ENCODE measurements at places on chromosomes 5 and 9.

GRCh38 chr9:14661421-14662059 lies 31.7 kb downstream of the ZDHHC21 start:
- no peak for DNase-seq

GRCh38 chr5:13107537-13107936 lies 837.0 kb downstream of the DNAH5 start:
- DNase-seq, result no peak

DNA sequence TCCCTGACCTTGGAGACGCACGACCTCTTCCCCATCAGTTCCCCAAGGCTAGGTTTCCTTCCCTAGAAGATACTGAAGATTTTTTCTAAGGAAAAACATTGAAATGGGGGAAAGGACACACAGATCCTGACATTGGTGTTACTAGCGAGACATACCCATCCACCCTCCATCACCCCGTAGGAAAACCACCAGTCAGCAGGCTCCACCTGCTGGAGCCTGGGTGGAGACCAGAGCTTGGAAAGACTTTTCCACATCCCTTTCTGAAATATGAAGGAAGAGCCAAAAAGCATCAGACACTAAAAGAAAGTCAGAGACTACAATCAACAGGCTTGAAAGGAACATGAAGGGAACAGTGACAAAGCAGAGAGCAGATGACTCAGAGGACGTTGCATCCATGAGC lies 638.0 kb downstream of the IRX1 start:
- no peak for DNase-seq

DNA sequence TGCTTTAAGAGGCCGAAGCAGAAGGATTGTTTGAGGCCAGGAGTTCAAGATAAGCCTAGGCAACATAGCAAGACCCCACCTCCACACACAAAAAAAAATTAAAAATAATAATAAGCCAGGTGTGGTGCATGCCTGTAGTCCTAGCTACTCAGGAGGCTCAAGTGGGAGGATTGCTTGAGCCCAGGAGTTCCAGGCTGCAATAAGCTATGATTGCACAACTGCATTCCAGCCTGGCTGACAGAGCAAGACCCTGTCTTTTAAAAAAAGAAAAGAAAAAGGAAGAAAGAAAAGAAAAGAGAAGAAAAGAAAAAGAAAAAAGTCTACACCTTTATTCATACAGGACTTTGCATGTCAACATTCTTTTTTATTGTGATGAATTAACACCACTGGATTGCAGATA lies 2125.8 kb downstream of the MAT2B start:
- DNase-seq, result no peak

GRCh38 chr5:116216246-116216645 lies 131.4 kb downstream of the COMMD10 start:
- DNase-seq, result no peak

GRCh38 chr9:105038051-105038450 lies 110.1 kb upstream of the ABCA1 start:
- DNase-seq, result no peak

Measured in keratinocyte (primary cell).